Stimulated activated CD4-positive, alpha-beta T cell treated with anti-CD3 and anti-CD28 coated beads, TNF-alpha, amount 100 ng/mL, for 4 hours (primary cell): ENCODE measurements at places on chromosomes 11 and 22.

- no peak for DNase-seq
Observed at GRCh38 chr22:29917052-29917902, 34.3 kb downstream of the MTMR3 start.

- no peak for DNase-seq
Observed at GRCh38 chr11:101567071-101567470, 16.7 kb downstream of the TRPC6 start.

DNA sequence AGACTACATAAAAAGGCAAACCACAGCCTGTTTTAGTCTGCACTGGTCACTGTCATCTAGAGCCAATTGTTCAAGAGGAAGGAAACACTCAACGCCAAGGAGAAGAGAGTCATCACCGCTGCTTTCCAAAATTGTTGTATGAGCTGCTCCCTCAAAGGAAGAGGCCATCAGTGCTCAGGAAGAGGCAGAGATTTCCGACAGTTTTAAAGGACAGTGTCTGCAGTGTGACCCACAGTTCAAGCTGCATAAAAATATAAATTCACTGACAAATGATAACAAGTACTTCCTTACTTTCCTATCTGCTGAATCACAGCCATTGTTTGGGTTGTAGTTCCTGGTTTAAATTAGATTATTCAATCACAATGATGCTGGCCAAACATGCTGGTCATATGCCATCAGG lies 16.4 kb downstream of the PRCP start:
- DNase-seq: no peak

GRCh38 chr11:78039391-78039918 lies 16.4 kb upstream of the KCTD14 start:
- no peak for DNase-seq
